EH (cell line): ENCODE measurements at places on chromosomes 1 and 21.

- DNase-seq = peak; percentile 17
Observed at GRCh38 chr1:218850367-218850766, 323.3 kb upstream of the LYPLAL1 start.

- peak; percentile 56 for DNase-seq
Observed at GRCh38 chr1:164695956-164696665, 137.1 kb downstream of the PBX1 start.

DNA sequence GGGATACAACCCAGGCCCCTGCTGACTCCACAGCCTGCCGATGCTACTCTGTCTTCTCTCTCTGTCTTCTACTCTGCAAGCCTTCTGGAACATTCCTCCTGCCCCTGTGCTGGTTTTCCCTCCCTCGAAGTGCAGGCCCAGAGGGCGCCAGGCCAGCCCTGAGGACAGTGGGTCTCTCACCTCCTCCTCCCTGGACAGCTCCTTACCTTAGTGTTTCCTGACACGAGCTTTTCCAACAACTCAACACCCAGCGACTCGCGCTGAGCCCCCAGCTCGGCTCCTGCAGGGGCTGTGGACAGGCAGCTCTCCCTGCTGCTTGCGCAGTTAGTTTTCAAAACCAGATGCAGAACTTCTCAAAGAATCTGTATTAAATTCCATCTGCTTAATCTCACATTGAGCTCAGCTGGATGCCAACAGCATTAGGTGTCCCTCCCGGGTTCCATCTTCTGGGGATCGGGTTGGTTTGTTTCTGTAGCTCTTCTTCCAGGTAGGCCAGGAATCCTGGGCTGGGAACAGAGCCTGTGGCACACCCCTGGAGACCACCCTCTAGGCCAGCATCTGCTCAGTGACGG lies 54.2 kb downstream of the PTPRU start:
- DNase-seq = peak; percentile 53

- no peak for DNase-seq
Observed at GRCh38 chr1:79052829-79053449, 46.4 kb upstream of the ADGRL4 start.

DNA sequence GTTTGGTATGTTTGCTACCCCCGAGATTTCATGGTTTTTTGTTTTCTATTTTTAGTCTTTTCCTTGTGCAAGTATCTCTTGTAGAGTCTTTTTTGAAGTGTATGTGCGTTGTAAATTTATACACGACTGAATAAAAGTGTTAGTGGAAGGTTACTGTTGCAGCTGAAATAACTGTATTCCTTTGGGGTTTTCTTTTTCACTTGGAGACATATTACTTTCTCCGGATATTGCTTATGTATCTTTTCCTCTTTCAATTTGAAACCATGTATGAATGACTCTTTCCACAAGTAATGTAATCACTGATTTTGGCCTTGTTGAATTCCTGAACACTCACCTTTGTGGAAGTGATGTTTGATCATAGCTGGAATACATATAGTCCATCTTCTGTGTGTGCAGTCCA lies 956 bp downstream of the URB2 start:
- DNase-seq = no peak

GRCh38 chr1:31241321-31241720 lies 1.6 kb upstream of the NKAIN1 start:
- DNase-seq = no peak

- DNase-seq = no peak
Observed at GRCh38 chr1:189874715-189875435, 602.8 kb downstream of the BRINP3 start.

GRCh38 chr1:235826102-235826854 lies 40.4 kb downstream of the LYST start:
- DNase-seq = no peak

DNA sequence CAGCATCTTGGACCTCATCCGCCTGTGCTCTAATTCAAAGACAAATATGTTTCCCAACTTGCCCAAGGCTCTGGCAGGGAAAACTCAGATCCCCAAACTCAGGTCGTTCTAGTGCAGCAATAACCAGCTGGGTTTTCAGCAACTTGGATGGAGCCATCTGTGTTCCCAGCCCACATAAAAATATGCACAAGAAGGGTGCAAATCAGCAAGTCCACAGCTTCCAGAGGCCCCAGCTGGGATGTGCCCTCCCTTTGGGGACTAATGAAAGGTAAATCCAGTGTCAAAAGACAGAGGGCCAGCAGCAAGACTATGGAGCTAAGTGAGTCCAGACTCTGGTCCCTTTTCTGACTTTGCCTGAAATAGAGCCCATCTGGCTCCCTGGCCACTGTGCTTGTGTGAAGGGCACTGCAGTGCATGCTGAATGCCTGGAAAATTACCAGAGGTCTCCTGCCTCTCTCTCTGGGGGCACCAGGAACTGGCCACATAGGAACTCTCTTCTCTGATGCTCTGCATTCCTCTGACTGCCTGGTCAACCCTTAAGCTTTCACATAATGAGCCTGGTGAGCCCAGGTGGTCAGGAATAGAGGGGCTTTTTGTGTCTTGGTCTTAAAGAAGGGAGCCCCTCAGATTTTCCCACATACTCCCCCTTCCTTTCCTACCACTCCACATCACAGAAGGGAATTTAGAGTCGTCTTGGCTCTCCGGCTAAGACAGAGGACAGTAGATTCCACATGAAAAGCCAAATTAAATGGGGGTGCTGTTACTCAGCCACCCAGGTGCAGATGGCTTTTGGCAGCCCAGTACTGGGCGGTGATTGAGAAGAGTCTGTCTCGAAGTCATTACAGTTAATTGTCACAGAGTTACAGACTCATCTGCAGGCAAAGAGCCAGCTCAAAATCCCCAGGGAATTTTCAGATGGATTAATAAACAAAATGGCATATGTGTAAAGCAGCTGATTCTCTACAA lies 88.1 kb upstream of the C1orf21 start:
- DNase-seq = peak; percentile 52

DNA sequence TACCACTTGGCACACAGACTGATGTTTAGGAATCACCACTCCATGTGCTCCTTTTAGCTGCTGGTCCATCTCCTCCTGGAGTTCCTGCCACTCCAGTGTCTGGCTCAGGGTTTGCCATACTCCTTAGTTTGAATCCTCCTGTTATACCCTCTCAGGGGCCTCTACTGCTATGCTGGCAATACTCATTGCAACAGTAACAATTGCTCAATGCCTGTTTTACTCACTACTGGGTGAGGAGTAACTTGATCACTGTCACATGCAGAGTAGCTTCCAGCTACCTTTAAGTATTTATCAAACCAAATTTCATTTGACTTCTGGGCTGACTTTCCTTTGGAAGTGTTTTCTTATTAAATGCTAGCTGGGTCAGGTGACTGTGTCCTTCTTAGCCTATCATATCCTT lies 107.2 kb upstream of the WLS start:
- DNase-seq = no peak

DNA sequence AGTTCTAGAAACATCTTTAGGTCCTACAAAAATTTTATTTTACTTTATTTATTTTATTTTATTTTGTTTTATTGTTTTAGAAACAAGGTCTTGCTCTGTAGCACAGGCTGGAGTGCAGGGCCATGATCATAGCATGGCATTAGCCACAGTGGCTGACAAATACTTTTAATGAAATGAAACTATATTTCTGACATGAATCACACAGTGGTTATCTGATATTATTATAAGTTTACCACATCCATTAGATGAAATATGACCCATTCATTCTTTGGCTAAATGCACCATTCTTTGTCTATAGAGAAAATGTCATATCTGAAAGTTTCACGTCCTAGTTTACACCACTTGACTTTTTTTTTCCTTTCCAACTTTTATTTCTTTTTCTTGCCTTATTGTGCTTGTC lies 613.4 kb upstream of the ADAMTS5 start:
- peak; percentile 72 for DNase-seq

GRCh38 chr1:81702079-81702715 lies 98.5 kb upstream of the ADGRL2 start:
- no peak for DNase-seq

- no peak for DNase-seq
Observed at GRCh38 chr1:183842795-183843144, 37.9 kb downstream of the RGL1 start.

DNA sequence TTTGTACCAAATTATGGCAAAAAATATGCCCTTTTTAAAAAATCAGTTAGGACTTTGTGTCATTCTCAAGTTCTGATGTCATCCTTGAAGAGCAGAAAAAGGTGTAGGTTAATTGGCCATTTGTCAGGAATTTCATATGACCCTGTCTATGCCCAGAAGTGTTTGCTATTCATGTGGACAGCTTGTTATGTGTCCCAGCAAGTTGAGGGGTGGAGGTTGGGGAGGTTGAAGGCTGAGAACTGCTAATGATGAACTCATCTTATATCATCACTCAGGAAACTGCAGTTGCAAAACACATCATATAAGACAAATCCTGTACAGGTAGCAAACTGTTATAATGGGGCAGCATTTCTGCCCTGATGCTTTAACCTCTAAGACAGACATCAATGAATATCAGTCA lies 106.5 kb downstream of the PHTF1 start:
- DNase-seq = no peak

DNA sequence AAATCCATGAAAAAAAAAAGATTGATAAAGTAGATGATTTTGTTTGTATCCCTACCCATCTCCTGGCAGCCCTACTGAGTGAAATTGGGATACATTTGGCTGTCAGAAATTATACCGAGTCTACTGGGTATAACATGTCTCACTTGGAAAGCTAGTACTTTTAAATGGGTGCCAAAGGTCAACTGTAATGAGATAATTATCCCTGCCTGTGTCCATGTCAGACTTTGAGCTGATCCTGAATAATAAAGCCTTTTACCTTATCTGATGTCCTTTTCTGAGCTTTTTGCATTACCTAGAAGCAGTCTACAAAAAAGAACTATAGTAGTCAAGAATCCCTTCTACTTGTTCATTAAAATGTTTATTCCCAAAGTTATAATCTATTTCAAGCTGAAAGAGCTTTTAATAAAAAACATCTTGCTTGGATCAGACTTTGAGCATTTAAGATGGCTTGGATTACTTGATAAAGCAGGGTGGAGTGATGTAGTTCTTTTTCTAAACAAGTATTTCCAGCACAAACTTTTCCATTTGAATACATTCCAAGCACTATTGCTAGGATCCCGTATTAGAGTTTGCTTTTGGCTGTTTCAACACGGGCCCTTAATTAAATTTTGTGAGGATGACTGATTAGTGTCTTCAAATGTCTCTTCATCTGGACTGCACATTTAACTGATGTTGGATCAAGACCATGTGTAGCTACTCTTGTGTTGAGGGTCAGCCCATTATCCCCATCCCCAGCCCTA lies 69.2 kb downstream of the DTL start:
- DNase-seq = no peak
